Fibroblast of lung (primary cell): ENCODE measurements at places on chromosomes 5 and 9. TPM values are rescaled to one million over a fixed set of nuclear protein-coding genes. Genes with fewer than 3 reads are reported as not detected.
A peak's percentile ranks its signal among the peaks of the same experiment; 100 is the strongest.

The ENHO gene
- total RNA-seq: under 0.01 TPM in 1 of 2 replicates, not detected in the other

The GLDC gene
- 0.51 and 0.83 TPM in 2 replicates for total RNA-seq

The OR1J2 gene
- total RNA-seq: 0.26 and 0.33 TPM in 2 replicates

The SLC46A2 gene
- not detected in 2 replicates for total RNA-seq

The ECM2 gene
- 6.8 and 10.0 TPM in 2 replicates for total RNA-seq

The OR13D1 gene
- total RNA-seq: not detected in 2 replicates

The SMIM15 gene
- 42.4 and 64.6 TPM in 2 replicates for total RNA-seq

GRCh38 chr9:106304401-106304920 is 558.5 kb upstream of the ZNF462 start:
- no peak overlapping the region for H3K4me3 ChIP-seq
- DNase-seq: no peak
- no peaks in the 10 kb centered on the region for H3K4me1 ChIP-seq
- no peaks in the 10 kb centered on the region for H3K27me3 ChIP-seq

DNA sequence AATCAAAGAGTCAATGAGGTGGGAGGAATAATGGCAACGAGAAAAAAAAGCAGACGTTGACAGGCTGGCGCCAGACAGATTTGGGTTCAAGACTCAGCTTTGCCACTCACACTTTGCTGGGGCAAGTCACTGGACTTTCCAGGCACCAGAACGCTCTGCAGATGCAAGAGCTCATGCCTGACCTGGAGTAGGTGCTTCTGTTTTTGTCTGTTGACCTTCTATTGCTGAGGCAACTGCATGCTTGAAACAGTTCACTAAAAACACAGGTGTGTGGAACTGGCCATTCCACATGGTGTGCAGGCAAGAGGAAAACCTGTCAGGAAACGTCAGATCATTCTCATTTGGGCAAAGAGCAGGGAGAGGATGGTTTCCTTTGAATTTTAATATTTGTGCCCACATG is 161.2 kb upstream of the SMIM23 start:
- H3K27me3 ChIP-seq: peaks cover 21% of the 10 kb centered on the region
- H3K27ac ChIP-seq: no peak overlapping the region
- no peaks in the 10 kb centered on the region for H3K4me1 ChIP-seq
- H3K36me3 ChIP-seq: no peaks in the 10 kb centered on the region

DNA sequence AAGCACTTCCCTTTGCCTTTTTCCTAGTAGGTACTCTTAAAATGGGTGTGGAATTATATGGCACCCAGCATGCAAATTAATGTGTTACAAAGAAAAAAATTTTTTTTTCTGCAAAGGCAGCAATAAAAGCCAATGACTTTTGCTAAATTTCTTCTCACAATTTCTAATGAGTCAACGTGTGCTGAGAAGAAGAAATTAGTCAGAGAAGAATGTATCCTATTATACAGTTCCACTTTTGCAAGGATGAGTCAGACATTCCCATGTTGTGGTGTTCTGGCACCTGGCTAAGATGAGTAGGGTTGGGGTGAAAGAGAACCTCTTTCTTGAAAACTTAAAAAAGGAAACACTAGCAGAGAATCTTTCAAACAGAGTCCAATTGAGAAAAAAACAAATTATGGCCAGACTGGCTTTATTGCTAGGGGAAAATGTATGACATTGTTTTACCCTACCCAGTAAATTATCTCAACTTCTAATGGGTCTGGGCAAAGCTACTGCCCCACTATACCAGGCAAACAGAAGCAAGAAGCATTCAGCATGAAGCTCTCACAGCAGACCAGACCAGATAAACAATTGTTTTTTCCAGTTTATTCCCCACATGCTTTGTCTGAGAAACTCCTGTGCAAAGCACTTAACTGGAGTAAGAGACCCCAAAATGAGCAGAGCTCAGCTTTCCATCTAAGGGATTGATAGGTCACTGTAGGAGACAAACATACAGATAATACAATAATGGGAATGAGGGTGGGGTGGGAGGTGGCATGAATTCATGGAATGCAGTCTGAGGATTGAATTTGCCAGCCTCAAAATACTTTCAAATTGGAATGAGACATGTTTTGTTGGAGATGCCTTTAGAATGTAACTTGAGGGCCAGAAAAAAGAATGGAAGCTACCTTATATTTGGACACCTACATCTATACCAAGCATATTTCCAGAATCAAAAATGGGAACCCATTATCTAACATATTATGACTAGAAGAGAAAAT is 220.8 kb upstream of the RFX3 start:
- no peaks in the 10 kb centered on the region for H3K27me3 ChIP-seq
- peak; percentile 94 for DNase-seq
- peaks cover 3% of the 10 kb centered on the region for H3K4me1 ChIP-seq
- no peaks in the 10 kb centered on the region for H3K36me3 ChIP-seq
